ENCODE measurements at places on chromosomes 1 and 21. TPM values are rescaled to one million over a fixed set of nuclear protein-coding genes. Genes with fewer than 3 reads are reported as not detected.

LRRC39 gene
- total RNA-seq: 9.0 TPM

DNA sequence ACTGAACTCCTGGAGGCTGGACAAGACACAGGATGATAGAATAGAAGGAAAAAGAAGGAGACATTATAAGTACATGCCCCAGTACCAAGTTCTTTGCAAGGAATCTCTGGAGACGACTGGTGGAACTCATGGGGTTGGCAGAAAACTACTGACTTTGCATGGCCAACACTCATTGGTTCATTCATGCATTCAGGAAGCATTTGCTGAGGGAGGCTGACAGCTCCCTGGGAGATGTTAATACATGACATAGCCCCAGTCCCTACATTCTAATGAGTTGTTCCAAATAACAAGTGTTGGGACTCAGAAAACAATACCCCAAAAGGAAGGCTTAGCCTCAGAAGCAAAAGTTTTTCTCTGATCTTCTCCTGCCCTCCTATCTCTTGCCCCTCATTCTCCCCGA lies 172.8 kb upstream of the IRF2BP2 start:
- DNase-seq: peak; percentile 37

GRCh38 chr1:112262316-112262715 lies 133.7 kb upstream of the CTTNBP2NL start:
- DNase-seq: no peak

DNA sequence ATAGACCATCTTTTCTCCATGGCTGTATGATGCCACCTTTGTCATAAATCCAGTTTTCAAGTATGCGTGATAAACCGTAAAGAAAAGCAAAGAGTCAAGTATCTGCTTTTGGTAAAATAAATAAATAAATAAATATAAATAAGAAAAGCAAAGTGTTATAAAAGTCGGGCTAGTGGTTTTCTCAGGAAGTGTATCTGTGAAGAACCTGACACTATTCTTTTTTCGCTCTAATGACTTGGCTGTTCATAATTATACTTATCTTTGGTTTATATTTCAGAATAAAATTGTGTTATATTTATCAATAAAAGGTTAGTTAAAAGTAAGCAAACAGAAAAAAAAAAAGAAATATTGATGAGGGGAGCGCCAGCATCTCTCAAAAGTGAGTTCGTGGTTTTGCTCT lies 594 bp upstream of the EXO5 start:
- DNase-seq: no peak

Data from frontal cortex (tissue), 4 donors.